ENCODE measurements at places on chromosomes 1 and 21.

GRCh38 chr1:226761322-226761721 lies 22.2 kb upstream of the ITPKB start:
- no peak for DNase-seq

DNA sequence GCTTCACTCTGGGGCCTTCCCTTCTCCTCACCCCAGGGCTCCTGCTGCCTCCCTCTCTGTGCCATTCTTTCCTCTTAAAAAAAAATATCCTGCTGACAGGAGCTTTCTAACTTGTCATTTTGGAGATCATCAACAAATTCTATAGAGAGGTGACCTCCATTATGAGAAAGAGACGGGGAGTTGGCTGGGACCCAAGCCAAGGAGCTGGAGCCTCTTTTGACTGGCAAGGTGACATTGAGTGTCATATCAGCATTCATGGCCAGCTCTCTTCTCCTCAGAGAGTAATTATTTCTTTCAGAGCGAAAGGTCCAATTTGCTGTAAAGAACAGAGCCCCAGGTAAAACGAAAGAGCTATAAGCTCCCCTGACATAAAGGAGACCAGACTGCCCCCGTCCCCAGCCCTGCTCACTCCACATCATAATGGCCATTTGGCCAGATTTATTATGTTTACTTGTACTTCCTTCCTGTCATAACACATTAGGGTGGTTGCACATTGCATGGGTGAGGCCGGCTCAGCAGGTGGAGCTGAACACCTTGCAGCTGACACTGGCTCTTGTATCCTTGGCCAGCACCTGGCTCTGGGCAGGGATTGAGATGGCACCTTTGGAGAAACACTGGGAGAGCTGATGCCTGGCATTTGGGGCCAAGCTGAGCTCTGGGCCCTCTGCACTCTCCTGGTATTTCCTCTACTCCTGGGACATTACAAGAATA lies 404.0 kb upstream of the VAMP3 start:
- DNase-seq = no peak

DNA sequence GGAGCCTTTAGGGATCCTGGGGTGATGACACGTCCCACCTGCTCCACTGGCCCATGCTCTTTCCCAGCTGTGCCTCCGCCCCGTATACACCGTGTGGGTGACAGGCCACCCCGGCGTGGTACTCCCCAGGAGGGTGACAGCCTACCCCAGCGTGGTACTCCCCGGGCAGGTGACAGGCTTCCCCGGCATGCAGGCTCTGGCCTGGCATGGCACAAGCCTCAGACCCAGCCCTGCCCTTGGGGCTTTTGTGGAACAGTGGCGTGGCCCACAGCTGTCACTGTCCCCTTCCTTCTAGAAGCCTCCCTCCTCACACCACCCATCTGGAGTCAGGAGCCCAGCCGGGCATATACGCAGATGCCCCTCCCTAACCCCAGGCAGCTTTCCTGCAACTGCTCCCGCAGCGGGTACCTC lies 4.7 kb upstream of the PFKL start:
- DNase-seq = no peak

GRCh38 chr1:5164158-5164557 lies 509.7 kb downstream of the AJAP1 start:
- no peak for DNase-seq

- DNase-seq = no peak
Observed at GRCh38 chr21:27171707-27172106, 204.8 kb upstream of the ADAMTS5 start.

GRCh38 chr1:63877021-63877767 lies 103.4 kb downstream of the ROR1 start:
- no peak for DNase-seq

DNA sequence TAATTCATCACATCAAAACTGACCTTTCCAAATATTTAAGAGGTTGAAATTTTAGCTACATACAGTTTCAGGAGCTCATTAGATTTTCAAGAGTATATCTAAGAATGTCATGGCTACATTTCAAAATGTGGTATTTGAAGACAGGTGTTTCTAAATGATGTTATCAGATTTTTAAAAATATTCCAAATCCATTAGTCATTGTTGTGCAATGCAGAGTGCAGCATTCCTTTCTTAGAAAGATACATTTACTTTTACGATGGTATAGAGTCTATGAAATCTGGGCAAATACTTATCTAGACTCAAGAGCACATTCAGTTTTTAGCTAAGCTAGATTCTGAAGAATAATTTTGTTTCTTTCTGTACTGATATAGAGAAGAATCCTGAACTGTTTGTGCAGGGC lies 230.3 kb downstream of the CHRM3 start:
- no peak for DNase-seq

- DNase-seq = no peak
Observed at GRCh38 chr1:210662291-210663050, 333.8 kb downstream of the HHAT start.

DNA sequence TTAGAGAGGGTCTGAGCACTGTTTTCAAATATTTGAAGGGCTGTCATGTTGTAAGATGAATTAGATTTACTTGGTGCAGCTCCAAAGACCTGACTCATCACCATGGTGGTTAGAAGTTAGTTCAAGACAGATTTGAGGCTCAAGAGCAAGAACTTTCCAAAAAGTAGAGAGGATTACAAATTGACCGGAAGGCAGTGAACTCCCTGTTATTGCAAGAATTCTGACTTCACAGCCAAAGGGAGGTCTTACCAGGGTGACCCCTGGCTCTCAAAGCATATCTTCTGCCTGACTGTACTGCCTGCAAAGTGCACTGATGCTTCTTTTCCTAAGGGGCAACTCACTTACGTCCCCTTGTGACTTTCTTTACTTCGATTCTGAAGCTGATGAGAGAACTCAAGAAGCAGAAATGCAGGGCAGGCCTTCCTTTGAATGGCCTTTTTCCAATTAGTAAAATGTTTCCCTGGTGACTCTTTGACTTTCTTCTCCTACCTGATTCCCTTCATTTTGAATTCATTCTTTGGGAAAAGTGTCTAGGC lies 86.4 kb downstream of the NAV1 start:
- DNase-seq = no peak

DNA sequence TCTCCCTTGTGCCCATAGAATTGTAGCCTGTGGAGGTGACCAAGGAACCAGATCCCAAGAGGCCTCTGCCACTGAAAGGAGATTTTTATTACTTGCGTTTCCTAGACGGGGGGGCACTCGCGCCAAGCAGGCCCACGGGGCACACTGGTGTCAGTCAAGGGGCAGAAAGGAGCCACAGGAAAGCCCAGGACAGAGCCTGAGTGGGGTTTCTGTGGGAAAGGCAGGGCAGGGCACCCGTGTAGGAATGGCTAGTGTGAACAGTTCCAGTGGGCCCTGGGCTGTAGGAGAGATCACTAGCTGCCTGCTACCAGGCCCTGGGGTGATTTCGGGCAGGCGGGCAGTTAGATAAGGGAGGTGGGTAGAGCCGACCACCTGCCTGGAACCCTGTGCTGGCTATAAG lies 70.8 kb downstream of the ADARB1 start:
- DNase-seq = no peak

GRCh38 chr1:12177999-12178441 lies 11.2 kb downstream of the TNFRSF1B start:
- DNase-seq = peak; percentile 86

GRCh38 chr1:59516881-59517280 lies 220.0 kb downstream of the FGGY start:
- DNase-seq = no peak

DNA sequence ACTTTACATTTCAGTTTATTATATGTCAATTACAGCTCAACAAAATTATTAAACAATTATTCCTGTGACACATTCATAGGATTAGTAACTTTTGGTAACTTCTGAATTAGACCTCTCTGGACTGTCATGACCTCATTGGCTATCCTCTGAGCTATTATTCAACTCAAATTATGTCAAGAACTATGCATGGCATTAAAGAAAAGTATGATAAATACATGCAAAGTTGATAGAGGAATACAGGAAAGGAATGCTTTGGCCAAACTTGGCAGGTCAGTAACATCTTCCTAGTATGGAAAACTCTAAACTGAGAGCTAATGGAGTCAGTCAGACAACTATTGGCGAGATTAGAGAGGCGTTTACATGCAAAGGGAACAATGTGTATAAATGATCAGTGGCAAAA lies 158.4 kb downstream of the DUSP10 start:
- no peak for DNase-seq

- DNase-seq = no peak
Observed at GRCh38 chr1:54861070-54861761, 25.8 kb downstream of the DHCR24 start.

DNA sequence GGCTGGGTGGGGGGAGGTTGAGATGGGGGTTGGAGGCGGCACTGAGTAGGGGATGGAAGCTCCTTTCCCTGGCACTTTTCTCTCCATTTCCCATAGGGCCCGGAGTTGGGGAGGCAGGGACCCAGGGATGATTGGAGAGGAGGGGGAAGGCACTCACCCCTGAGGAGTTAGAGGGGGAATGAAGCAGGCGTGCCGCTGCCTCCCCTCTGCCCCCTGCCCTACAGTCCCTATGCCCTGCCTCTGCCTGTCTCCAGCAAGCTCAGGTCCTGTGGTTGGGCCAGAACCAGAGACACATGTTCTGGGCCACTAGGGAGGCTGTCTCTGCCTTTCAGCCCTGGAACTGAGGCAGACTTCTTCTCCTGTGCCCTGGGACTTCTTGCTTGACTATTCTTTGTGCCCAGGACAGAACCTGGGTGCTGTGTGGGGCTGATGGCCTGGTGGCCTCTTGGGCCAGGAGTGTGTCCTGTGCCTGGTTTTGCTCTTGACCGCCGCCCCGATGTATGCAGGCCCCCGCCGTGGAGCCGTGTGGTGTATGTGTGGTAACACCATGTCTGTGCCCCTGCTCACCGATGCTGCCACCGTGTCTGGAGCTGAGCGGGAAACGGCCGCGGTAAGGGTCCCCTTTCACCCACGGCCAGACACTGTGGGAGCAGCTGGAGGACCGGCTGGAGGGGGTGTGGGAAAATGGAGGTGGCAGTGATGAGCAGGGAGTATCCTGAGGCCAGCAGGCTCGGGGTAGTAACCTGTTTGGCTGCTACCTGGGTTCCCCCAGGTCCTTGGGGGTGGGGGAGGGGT lies 1.4 kb downstream of the LYPLA2 start:
- DNase-seq = no peak

GRCh38 chr1:68363339-68363738 lies 86.4 kb downstream of the RPE65 start:
- no peak for DNase-seq

- DNase-seq = no peak
Observed at GRCh38 chr1:159935719-159936272, 9.6 kb downstream of the IGSF9 start.

DNA sequence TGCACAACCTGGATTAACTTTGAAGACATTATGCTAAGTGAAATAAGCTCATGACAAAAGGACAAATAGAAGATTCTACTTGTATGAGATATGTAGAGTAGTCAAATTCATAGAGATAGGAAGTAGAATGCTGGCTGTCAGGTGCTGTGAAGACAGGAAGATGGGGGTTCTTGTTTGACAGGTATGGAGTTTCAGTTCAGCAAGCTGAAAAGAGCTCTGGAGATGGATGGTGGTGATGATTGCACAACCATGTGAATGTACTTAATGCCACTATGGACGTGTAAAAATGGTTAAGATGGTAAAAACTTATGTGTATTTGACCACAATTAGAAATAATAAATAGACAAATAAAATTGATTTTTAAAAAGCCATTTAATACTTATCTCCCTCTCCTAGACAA lies 169.8 kb upstream of the DUSP10 start:
- DNase-seq = no peak

DNA sequence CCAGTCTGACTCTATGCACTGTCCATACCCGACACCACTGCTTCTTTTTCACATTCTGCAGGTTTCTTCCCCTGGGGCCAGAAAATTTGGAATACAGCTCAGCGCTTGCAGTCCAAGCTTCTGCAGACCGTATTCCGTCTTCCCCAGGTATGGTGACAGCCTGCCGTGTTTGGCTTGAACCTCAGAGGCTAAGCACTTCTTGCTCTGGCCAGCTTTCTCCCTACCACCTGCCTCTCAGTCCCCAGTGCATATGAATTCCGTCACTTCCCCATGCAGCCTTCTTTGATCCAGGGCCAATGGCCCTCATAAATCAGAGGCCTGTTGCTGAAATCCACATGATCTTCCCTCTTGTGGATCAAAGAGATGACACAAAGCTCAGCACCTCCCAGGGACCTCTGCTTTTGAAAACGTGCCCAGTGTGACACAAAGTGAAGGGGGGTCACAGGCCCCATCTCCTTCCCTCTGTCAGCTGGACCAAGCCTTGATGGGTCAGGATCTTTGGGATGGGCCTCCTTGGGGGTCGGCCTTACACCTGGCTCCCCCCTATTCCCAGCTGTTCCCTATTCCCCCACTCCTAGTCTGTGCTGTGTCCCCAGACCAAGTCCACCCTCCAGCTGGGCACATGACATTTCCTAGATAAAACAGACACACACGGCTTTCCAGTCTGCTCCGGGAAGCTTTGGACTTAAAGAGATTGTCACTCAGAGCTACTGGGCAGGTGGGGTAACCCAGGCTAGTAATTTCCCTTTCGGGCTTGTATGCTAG lies 66.6 kb downstream of the HMGB4 start:
- no peak for DNase-seq

DNA sequence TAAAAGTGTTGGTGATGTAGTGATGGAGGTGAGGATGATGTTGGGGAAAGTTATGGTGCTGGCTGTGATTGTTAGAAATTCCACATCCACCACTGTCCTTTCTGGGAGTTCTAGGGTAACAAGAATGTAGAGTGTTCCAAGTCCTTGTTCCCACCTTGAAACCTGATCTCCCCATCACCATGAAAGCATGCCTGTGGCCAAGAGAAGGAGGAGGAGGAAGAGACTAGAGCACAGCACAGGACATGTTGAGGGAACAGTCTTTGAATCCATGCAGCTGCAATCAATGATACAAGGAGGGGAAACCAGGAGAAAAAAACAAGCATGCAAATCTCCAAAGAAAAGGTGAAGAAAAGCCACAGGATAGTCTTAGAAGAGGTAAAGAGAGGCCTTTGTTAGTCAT lies 45.9 kb upstream of the ARTN start:
- DNase-seq = no peak

DNA sequence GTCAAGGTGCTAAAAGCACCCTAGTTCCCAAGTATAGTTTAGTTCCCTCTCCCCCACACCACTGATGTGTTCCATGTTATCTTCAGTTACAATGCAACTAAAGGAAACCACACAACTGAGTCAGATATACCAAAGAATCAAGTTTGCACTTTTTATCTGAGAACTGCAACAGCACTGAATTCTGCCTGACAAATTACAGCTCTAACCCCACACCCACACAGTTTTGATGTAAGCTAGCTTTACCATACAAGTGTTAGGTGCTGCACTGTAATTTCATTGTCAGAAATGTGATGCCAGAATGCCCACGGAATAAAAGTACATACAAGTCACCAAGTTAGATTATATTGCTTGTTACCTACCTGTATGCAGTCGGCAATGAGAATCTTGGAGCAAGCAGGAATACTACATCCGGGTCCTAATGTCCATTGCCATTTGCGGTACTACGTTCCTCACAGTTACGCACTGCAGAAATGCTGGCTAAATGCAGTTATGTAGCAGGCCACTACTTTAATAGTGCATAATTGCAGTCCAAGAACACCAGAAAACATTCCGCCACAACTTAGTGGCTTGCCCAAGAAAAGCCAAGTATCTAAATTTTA lies 12.1 kb downstream of the SFPQ start:
- DNase-seq = no peak

GRCh38 chr21:43966946-43967512 lies 45.1 kb upstream of the TRAPPC10 start:
- DNase-seq = no peak

- no peak for DNase-seq
Observed at GRCh38 chr1:180603223-180603849, 28.5 kb upstream of the XPR1 start.

Measured in CD4-positive, alpha-beta T cell treated with Interleukin-12 subunit alpha and Interleukin-12 subunit beta, for 1 hour (primary cell).